Epithelial cell of prostate (primary cell): ENCODE measurements at places on chromosomes 11 and 22.

DNA sequence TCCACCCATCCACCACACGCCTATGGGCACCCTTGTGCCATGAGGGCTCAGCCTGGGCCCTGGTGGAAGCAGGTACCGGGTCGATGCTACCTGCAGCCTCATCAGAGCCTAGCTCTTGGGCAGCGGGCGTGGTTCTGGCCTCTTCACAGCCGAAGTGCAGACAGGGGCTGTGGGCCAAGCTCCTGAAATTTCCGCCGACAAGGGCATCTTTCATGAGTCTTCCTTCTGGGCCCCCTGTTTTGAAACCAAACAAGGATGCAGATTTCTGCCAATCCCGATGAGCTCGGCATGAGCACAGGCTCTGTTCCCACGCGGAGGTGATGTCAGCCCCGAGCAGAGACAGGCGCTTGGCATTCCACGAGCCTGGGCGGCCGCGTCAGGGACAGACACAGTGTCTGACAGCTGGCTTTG, 22.6 kb upstream of the MGAT3 start:
- DNase-seq = no peak

- DNase-seq = no peak
Observed at GRCh38 chr11:114826910-114827442, 148.6 kb downstream of the NXPE2 start.

DNA sequence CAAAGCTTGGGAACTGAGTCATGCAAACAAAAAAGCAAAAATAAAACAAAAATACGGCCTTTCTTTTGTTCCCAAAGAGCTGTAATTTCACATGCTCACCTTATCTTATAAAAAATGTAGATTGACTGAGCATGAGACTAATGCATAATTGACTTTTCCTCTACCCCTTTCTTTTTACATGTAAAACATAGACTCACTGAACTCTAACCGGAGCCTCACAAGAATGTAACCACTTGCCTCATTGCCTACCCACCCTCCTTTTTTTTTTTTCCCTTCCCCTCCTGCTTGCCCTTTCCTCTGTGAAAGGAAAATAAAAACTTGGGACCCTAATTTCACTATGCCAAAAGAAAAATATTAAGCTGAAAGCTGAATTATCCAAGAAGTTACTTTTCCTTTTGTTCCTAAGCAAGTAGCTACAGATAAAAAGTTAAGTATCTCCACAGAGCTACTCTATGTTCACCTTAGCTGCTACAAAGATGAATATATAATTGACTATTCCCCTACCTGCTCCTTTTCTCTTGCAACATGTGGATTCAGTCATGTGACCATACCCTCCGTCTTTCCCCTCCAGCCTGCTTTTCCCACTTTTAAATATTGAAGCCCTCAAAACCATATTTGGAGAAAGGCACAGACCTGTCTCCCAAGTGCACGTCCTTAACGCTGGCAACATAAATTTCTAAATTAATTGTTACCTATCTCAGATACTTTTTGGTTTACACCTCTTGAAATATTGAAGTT, 39.6 kb upstream of the WEE1 start:
- no peak for DNase-seq

GRCh38 chr11:80727315-80727714, 1286.5 kb upstream of the TENM4 start:
- DNase-seq = no peak

GRCh38 chr11:125102510-125102909, 8.9 kb downstream of the TMEM218 start:
- DNase-seq = no peak

DNA sequence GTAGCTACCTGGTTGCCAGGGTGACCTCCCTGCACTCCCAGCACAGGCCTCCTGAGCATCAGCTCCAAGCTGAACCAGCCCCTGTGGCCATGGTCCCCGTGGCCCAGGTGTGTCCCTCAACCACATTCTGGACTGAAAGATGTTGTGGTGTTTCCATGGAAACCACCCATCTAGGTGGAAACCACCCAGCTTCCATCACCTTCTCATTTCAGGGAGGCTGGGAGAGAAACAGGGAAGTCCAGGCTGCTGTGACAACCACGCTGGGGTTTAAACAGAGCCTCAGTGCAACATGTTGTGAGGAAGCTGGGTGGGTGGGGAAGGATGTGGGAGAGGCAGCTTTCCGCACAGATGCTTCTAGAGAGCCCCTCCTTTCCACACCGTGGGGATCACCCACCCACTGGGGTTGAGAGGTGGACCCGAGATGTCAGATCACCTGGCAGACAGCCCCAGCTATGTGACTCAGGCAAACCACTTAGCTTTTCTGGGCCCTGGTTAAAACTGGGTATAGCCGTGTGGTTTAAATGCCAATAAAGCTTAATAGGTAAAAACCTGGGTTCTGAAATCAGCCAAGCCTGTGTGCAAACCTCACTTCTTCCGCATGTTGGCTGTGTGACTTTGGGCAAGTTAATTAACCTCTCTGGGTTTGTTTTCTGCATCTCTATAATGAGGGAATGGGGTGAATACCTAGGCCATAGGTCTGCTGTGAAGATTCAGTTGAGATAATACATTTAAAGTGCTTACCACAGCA, 46.4 kb downstream of the CD82 start:
- no peak for DNase-seq

- DNase-seq = no peak
Observed at GRCh38 chr11:113685654-113686359, 20.3 kb downstream of the TMPRSS5 start.

DNA sequence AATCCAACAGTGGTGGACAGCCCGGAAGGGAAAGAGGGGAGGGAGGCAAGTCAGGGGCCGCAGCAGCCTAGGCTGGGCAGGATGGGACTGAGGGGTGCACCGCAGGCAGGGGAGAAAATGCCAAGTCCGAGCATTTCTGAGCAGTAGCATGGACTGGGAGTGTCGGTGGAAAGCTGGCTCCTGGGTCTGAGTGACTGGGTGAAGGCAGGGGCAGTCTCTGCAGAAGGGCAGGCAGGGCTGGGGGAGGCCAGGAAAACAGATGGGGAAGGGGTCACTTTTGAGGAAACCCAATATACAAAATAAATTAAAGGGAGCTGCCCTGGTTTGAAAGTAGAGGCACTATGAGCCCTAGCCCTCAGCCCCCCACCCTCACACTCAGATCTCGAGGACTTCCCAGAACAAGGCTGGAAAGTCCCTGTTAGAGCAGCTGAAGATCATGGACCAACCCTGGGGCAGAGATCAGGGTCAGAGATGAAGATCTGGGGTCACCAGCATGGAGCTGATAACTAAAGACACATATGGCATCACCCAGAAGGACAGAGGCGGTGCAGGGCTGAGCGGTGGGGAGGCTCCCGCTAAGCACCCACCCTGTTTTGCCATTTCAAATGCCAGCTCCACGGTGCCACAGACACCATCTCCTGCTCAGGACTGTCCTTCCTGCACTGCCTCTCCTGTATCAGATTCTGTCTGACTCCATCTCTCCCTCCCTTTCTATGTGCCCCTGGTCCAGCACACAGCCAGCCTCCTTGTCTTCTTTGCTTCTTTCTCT, 32.4 kb upstream of the ETS1 start:
- no peak for DNase-seq
